ENCODE measurements at places on chromosomes 2 and 18.

- no peak for DNase-seq
These were observed 3.8 kb upstream of the FRZB start for GRCh38 chr2:182870227-182870626.

- DNase-seq = no peak
These were observed 158.9 kb downstream of the LDLRAD4 start for GRCh38 chr18:13377496-13377895.

DNA sequence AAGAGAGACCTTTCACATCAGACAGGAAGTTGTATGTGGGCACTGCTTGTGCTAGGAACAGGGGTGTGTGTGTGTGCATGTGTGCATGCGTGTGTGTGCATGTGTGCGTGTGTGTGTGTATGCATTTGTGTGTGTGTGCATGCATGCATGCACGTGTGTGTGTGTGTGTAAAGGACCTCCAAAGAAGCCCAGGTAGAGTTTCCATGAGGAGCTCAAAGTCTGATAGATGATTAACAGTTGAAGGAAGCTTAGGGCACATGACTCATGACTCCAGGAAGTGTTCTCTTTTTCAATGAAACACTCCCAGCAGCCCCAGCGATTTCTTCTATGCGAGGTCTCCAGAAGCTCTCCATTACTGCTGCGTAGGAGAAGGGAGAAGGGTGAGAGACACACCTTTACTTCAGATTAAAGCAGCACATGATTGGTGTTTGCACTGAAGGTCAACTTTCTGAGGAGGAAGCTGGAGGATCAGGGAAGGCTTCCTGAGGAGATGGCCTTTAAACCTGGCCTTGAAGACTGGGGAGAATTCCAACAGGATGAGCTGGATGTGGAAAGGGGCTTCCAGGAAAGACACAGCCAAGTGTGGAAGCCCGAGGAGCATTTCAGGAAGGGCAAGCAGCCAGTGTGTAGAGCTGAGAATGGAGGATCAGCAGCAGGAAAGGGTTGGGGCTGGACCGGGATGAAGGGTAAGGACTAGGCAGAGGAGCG is 77.7 kb downstream of the SMAD4 start:
- no peak for DNase-seq

DNA sequence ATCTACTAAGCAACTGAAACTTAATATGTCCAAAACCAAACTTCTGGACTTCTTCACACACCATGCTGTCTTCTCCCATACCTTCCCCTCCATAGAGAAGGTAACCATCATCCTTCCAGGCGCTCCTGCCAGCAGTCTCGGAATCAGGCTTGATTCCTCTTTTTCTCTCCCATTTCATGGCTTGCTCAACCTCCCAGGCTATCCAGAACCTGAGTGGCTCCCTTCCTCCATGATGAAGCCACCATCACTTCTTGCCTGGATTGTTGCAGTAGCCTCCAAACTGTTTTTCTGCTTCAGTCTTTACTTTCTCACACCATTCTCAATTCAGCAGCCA is 40.1 kb upstream of the NDUFV2 start:
- DNase-seq = no peak
